ENCODE measurements at places on chromosomes 6 and 20.

DNA sequence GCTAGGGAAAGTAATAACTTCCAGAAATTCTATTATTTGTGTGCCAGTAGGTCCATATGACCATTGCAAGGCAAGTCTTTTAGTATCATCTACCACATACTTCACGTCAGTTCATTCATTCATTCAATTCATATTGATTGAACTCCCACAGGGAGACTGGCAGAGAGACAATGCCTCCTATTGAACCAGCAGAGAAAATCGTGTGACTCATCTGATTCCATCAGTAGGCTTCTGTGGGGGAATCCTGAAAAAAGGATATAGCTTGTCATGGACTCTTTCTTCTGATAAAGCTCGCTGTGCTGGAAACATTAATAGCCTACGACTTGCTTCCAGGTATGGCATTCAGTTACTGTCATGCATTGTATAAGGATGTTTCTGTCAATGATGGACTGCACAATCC, 45.3 kb upstream of the CNR1 start:
- no peak for DNase-seq

DNA sequence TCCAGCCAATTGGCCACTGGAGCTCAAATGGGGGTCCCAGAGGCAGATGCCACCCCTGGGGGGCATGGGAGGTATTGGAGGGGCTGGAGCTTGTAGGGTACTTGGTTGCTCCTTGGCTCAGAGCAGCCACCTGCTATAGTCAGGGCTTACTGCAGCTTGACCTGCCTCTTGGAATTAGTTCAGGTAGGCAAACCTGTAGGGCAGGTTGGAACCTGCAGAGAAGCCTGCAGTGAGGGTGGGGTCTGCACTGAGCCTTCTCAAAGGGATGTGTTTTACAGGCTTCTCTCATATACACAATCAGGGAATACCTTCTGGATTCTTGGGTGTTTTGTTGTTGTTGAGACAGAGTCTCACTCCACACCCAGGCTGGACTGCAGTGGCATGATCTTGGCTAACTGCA, 94.2 kb upstream of the MYL9 start:
- DNase-seq = no peak

GRCh38 chr6:53929041-53929820, 134.4 kb downstream of the LRRC1 start:
- DNase-seq = no peak

- DNase-seq = no peak
Observed at GRCh38 chr6:155228546-155229166, 35.2 kb upstream of the CLDN20 start.

GRCh38 chr6:38207375-38207774, 387.8 kb downstream of the ZFAND3 start:
- no peak for DNase-seq

GRCh38 chr6:143247586-143247985, 186.9 kb downstream of the AIG1 start:
- no peak for DNase-seq

GRCh38 chr6:96775727-96776400, 61.4 kb downstream of the GPR63 start:
- no peak for DNase-seq

GRCh38 chr6:166725571-166725970, 98.5 kb upstream of the RPS6KA2 start:
- DNase-seq = no peak

GRCh38 chr6:167858086-167858591, 31.4 kb downstream of the AFDN start:
- DNase-seq = no peak

DNA sequence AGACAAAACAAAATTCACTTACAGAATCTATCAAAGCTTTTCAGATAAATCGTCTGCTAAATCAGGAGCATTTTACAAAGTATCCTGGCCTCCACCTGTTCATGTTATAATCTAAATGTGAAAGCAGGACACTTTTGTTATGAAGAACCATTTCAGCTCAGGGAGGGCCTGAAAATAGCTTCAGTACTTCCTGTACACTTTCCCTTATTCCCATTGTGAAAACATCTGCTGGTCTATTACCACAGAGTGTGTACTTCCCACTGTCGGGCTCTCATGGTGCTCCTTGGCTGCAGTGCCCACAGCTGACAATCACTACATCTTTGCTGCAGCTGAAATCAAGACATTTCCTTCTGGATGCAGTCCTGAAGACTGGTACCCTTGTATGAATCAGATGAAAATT, 128.1 kb downstream of the OPRM1 start:
- no peak for DNase-seq

DNA sequence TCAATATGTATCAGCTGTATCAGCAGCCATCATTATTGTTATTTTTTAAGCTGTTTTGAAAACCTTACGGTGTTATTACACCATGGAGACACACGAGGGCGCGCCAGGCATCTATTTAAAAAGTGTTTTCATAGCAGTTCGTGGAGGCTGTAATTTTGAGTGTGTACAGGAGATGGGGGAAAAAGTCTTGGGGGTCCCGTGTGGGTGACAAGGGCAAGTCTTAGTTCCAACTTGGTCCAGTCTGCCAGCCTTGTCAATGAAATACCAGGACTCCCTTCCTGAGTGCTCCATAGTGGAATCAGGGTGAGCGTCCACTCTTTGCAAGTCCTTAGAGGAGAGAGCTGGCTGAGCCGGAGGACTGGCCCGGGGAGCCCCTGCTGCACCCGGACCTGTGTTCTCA, 43.3 kb downstream of the SLC2A10 start:
- DNase-seq = peak; percentile 63

GRCh38 chr20:23018432-23018831, 16.7 kb upstream of the SSTR4 start:
- DNase-seq = no peak

DNA sequence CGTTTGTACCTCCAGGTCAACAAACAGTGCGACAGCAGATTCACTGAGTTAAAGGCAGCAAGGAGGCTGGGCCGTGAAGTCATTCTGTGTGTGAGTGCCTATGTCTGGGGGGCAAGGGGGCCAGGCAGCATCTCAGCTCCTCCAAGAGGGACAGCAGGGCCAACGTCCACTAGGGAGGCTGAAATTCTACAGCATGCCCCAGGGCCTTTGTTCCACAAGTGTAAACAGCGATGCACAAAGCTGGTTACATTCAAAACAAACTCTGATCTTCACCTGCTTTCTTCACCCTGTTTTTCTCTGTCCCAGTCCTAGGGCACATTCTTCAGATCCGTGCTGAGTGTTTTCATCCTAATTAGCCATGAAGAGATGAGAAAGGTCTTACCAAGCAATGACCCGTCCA, 41.1 kb downstream of the PXDC1 start:
- DNase-seq = no peak

DNA sequence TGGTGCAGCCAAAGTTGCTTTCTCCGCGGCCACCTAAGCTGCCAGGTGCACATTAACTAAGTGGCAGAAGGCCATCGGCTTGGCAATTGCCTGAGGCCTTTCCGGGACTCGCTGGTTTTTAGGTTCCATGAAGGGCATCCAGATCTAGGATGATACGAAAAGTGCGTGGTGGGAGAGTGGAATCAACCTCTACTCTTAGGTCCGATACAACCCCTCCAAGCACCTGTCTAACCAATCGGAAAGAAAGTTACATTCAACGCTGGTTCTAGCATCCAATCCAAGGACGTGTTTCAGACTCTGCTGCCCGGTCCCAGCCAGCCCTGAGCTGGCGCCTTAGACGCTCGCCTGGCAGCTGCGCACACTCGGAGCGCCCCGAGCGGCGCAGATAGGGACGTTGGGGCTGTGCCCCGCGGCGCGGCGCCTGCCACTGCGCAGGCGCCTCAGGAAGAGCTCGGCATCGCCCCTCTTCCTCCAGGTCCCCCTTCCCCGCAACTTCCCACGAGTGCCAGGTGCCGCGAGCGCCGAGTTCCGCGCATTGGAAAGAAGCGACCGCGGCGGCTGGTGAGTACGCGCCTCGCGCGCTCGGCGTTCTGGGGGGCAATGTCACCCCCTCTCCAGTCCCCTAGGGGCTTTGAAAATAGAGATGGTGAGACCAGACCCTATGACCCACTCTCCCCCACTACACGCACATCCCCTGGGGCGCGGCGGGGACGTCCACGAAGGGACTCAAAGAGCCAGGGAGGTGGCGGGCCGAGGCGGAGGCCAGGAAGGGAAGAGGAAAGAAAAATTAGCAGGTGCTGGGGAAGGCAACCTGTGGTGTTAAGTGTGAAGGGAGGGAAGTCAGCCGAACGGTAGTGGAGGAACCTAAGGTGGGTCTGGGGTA, at the start of gene ENPP4:
Gene ENPP4, plus strand, starts transcription at position 361 of the 883 bp plus-strand sequence. CDS start 9,595 bp downstream, outside the sequence.
- peak; percentile 83 for DNase-seq

- DNase-seq = no peak
Observed at GRCh38 chr6:16446273-16446672, 207.9 kb downstream of the GMPR start.
